ENCODE measurements at places on chromosomes 2 and 18.
A peak's percentile ranks its signal among the peaks of the same experiment; 100 is the strongest.

GRCh38 chr2:150160058-150160457 lies 327.4 kb downstream of the RND3 start:
- DNase-seq: no peak

- peak; percentile 45 for DNase-seq
Measured at GRCh38 chr2:11842336-11842735, 95.9 kb downstream of the LPIN1 start.

DNA sequence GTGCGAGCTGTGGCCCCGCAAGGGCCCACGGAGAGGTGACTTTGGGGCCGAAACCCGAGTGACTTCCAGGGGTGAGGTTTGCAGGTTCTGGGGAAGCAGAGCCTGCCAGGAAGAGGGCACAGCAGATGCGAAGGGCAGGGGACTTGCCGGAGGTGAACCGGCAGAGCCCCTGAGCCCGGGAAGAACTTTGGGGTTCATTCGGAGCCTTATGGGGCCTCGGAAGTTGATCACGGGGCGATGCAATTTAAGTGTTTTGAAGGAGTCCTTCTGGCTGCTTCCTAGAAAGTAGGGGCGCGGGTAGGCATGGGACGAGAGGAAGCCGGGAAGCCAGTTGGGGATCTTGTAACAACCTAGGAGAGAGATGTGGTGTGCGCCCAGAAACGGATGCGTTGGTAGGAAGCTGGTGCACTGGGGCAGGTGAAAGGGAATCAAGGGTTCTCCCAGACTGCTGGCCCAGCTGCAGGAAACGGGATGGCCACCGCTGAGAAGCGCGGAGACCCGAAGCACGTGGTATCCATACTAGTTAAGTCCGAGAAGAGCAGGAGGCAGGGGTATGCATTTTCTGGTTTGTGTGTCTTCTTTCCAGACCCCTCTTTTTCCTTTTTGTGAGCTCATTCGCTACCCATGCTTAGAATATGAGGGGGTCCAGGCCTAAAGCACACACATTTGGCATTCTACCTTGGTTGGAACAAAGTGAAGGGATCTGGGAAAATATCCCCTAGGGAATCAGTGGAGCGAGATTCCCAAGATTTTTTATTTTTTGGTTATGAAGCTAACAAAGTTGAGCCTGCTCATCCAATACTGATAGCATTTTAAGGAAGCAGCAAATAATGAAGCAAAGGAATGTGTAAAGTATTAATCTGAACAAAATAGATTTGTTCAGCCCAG lies 758 bp downstream of the SCLY start:
- DNase-seq: peak; percentile 44

- peak; percentile 49 for DNase-seq
Measured at GRCh38 chr2:182866461-182867406, at the start of gene FRZB. Gene FRZB (minus strand): TSS chr2:182866637. CDS start chr2:182866552, 85 bp downstream.

GRCh38 chr2:127479866-127480743 lies 46.2 kb downstream of the IWS1 start:
- no peak for DNase-seq

DNA sequence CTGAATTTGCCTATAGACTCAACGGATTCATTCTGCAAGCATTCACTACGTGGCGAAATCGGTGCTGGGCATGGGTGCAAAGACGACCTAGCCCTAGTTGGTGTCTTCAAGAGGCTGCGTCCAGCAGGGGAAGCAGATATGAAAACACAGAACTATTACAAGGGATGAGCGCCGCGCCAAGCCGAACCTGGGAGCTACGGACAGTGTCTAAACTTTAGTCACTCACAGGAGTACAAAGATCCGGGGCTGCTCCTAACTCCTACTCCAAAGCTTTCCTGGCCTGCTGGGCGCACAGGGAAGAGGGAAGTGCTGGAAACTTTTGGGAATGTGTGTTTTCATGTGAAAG lies 732 bp upstream of the ANXA4 start:
- no peak for DNase-seq

DNA sequence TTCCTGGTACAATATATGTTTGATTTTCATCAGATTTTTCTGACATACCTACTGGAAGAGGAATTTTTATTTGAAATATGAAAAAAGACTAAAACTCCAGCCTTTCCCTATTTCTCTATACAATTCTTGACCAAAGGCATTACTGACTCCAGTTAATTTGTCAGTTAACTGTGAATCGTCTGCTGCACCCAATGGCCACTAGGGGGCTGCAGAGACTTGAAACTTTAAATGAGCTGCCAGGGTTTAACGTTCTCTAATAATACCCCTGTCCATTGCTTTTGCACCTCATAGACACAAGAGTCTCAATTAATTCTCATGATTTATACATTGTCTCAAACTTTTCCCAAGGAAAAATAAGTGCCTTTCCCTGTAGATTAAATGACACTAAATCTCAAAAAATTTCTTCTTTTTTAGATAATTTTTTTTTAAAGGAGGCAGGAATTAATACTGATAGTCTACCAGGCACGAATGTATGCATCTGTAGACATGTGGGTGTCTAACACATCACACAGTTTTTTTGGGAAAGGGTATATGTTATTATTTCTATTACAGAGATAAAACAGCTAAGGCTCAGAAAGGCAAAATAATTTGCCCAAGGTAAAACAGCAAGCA lies 1.8 kb upstream of the ALK start:
- peak; percentile 83 for DNase-seq

DNA sequence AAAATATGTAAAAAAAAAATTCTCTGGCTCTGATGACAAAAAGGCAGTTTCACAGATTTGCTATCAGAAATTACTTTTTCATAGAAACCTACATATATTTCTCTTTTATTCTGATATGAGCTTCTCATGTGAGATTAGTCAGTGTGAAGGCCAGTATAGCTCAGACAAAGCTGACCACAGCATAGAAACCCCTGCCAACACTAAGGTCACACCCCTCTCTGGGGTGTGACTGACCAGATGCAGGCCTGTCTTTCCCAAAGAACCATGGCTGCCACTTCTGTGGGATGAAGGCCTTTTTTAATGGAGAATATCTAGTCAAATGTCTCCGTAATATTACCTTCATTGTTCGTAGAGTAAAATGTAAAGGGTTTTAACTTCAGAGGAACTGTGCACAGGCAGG lies 330.3 kb upstream of the KCNJ3 start:
- no peak for DNase-seq

DNA sequence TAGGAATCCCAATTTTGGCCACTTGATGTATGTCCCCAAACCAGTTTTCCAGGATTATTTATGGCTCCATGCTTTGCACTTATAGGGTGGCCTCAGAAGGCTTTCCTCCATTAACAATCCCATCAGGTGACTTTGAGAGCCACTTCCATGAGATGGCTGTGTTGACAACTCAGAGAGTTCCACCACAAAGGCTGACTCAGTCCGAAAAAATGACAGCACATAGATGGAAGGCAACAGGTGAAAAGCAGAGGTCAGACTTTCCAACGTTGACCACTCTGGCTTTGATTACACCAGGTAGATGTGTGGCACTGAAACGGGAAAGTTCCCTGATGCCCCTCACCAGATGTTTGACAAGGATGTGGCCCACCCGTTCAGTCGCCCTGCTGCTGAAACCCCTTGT lies 431.4 kb upstream of the TNP1 start:
- DNase-seq: peak; percentile 23

DNA sequence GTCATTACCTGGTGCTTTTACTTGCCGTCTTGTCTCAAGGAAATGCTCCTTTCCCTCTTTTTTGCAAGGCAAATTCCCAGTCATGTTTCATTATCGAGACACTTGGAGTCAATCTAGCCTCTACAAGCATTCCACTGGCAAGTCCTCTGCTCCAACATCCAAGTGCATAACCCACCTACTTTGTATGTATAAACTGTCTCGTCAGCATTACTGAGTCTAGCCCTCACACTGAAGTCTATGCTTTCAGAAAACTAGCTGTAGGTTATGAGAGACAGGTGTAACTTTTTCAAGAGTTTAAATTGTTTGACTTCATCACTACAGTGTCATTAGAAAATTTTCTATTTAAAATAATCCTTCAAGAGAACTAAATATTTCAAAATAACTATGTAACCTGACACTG lies 319.2 kb downstream of the NBAS start:
- no peak for DNase-seq

- DNase-seq: no peak
Measured at GRCh38 chr2:234502919-234503285, 6.0 kb upstream of the ARL4C start.

DNA sequence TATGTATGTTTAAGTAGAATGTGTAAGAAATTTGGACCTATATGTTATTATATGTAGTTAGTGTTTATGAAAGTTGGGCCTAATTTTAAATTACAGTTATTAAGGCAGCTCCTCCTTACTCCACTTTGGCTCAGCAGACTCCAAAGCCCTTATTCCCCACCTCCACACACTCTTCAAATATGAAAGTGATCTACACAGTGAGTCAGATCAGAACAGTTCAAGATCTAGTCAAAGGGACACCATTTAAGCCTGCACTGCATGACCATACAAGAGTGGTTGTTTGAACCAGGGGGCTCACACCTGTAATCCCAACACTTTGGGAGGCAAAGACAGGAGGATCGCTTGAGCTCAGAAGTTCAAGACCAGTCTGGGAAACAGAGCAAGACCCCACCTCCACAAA lies 21.2 kb upstream of the PMAIP1 start:
- DNase-seq: no peak

- DNase-seq: peak; percentile 37
Measured at GRCh38 chr2:168849610-168850009, 40.6 kb downstream of the SPC25 start.

DNA sequence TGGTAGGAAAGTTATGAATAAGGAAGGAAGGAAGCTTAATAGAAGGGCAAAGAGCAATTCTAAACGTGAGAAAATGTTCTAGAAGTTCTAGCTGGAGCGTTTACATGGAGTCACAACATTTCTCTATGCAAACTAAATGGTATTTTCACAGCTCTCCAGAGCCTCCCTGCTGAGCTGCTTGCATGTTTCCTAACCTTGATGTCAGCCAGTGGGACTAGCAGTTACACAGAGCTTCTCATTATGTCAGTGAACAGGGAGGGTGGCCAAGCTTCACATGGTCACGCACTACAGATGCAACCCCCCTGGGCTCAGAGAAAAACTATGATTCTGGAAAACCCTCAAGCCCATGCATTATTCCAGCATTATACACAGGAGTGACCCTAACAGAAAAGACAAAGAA lies 153.4 kb upstream of the CCDC150 start:
- DNase-seq: peak; percentile 5

DNA sequence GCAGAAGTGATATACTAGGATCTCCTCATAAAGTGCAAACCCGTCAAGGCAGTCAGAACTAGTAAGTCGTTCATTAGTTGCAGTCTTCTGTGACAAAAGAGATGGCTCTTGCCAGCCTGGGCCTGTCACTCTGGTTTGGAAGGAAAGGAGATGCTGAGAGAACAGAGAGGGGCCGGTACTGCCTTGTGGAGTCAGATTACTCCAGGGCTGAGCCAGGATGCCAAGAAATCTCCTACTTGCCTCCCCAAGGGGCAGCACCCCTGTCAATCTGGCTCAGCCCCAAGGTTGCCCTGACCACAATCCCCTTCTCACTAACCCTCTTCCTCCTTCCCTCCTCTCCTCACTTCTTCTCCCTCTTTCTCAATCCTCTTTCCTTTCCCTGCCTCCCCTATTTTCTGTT lies 62.9 kb upstream of the ASPRV1 start:
- DNase-seq: no peak

DNA sequence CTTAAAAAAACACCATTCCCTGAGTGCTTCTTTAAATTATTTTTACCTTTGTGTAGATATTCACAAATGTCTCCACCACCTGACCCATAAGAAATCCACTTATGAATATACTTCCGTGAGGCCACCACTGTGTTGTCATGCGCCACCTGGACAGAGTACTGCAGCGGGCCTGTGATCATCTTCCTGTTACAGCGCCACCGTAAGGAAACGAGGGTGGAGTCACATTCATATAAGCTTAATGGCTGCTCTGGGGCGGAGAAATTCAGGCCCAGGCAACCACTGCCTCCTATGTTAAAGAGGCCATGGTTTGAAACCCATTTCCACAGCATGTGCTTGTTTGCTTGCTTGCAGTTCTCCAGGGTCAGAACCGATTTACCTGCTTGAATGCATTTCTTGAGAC lies 17.7 kb downstream of the PLA2R1 start:
- DNase-seq: no peak

- no peak for DNase-seq
Measured at GRCh38 chr2:120604767-120605166, 130.9 kb upstream of the GLI2 start.

- DNase-seq: no peak
Measured at GRCh38 chr18:25669741-25670140, 317.8 kb upstream of the ZNF521 start.

- DNase-seq: no peak
Measured at GRCh38 chr2:31176742-31177141, 38.5 kb upstream of the GALNT14 start.

GRCh38 chr2:147214914-147215313 lies 629.9 kb upstream of the ACVR2A start:
- no peak for DNase-seq

DNA sequence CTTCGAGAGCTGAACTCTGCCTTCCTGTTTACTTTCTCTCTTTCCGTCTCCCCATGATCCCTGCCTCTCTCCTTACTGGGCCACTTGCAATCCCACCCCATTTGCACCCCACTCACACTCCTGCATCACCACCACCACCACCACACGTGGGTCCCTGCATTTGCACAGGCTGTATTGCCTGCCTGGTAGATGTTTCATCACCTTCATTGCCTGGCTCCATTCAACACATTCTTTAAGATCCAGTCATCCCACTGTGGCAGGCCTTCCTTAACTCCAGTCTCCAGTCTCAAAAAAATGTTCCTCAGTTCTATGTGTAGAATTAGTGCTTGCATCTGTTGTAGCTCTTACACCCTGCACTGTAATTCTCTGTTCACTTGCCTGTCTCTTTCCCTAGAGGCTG lies 13.9 kb downstream of the NOSTRIN start:
- no peak for DNase-seq

GRCh38 chr2:190953257-190953656 lies 60.7 kb downstream of the STAT1 start:
- no peak for DNase-seq

- DNase-seq: no peak
Measured at GRCh38 chr2:197399887-197400540, 34.8 kb downstream of the SF3B1 start.

DNA sequence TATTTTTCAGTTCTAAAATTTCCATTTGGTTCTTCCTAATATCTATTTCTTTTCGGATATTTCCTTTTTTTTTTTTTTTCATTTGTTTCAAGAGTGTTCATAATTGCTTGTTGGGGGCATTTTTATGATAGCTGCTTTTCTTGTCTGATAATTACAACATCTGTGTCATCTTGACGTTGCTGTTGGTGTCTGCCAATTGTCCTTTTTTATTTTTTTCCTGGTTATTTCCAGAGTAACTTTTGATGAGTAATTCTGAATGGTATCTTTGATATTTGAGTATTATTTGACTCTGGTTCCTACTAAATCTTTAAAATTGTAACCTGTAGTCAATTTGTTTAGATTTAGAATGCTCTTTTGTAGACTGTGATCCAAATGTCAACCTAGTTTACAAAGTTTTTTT lies 51.3 kb upstream of the CHRNA1 start:
- no peak for DNase-seq

GRCh38 chr2:7835693-7836680 lies 845.9 kb upstream of the ID2 start:
- peak; percentile 87 for DNase-seq
